ENCODE measurements at places on chromosomes 2 and 18. TPM values are rescaled to one million over a fixed set of nuclear protein-coding genes. Genes with fewer than 3 reads are reported as not detected.

Gene GPR75
- total RNA-seq: 15.8 TPM

Gene DNAJC10
- 61.9 TPM for total RNA-seq

Gene RPL37A
- total RNA-seq: 3,318 TPM

Gene NT5DC4
- not detected for total RNA-seq

Gene MOGAT1
- total RNA-seq: not detected
